Articular chondrocyte of knee joint (primary cell): ENCODE measurements at places on chromosomes 4 and X. TPM values are rescaled to one million over a fixed set of nuclear protein-coding genes. Genes with fewer than 3 reads are reported as not detected.

The MAGEC3 gene
- total RNA-seq = not detected in 2 replicates

The DMP1 gene
- not detected in 2 replicates for total RNA-seq

The NLGN3 gene
- 0.22 and 0.26 TPM in 2 replicates for total RNA-seq

The ARHGAP24 gene
- 19.8 and 20.0 TPM in 2 replicates for total RNA-seq

The REPS2 gene
- 0.52 and 0.54 TPM in 2 replicates for total RNA-seq

The NEUROG2 gene
- under 0.01 TPM in 1 of 2 replicates, not detected in the other for total RNA-seq

The LDB2 gene
- total RNA-seq = 3.9 and 5.9 TPM in 2 replicates

The PNMA6A gene
- 0.54 and 0.65 TPM in 2 replicates for total RNA-seq

The TSPAN7 gene
- total RNA-seq = 0.11 TPM in 1 of 2 replicates, not detected in the other

The GDPD2 gene
- under 0.01 TPM in 1 of 2 replicates, not detected in the other for total RNA-seq

The POF1B gene
- not detected in 2 replicates for total RNA-seq

The TCEAL7 gene
- total RNA-seq = 11.8 and 31.9 TPM in 2 replicates

The MAGEC2 gene
- not detected in 2 replicates for total RNA-seq

The S100P gene
- 0.13 TPM in 1 of 2 replicates, not detected in the other for total RNA-seq

The CT45A9 gene
- total RNA-seq = not detected in 2 replicates

The FGF13 gene
- total RNA-seq = 0.52 and 1.5 TPM in 2 replicates

The GSTCD gene
- 9.9 and 10.9 TPM in 2 replicates for total RNA-seq

The EFHC2 gene
- total RNA-seq = 2.0 and 2.6 TPM in 2 replicates

The CCNA2 gene
- 26.4 and 40.1 TPM in 2 replicates for total RNA-seq

The PCDH10 gene
- total RNA-seq = 0.39 and 1.3 TPM in 2 replicates

The ANK2 gene
- total RNA-seq = 61.0 and 87.4 TPM in 2 replicates

The ARHGEF9 gene
- 20.0 and 21.4 TPM in 2 replicates for total RNA-seq

The MSMO1 gene
- 98.4 and 150 TPM in 2 replicates for total RNA-seq

The FAM149A gene
- total RNA-seq = 13.6 and 14.4 TPM in 2 replicates

The RNF128 gene
- total RNA-seq = not detected in 2 replicates

The TCEAL9 gene
- 166 and 184 TPM in 2 replicates for total RNA-seq

The EPHA5 gene
- under 0.01 TPM in 2 replicates for total RNA-seq

The MAGEE1 gene
- 2.6 and 3.0 TPM in 2 replicates for total RNA-seq

The KLB gene
- total RNA-seq = under 0.01 TPM in 1 of 2 replicates, not detected in the other

The TBC1D8B gene
- 17.1 and 17.9 TPM in 2 replicates for total RNA-seq

The IL13RA1 gene
- total RNA-seq = 128 and 141 TPM in 2 replicates

The GPM6B gene
- total RNA-seq = 3.5 and 10.3 TPM in 2 replicates
